ENCODE measurements at places on chromosomes 13 and 19.

DNA sequence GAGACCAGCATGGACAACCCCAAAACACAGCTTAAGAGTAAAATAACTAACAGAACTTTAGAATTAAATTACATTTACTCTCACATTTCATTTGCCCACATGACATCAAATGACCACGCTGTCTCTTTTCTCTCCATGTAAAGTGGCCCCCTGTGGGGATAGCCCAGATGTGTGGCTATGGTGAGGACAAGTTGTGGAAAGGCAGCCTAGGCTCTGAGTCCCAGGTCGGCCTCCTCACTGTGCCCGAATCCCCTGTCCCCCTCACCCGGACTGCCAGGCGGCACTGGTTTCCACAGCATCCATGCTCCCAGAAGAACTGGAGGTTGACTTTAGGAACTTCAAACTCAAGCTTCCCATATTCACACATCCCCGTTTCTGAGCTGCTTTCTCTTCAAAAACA is 111.8 kb upstream of the UQCRFS1 start:
- no peak overlapping the region for H3K4me3 ChIP-seq
- DNase-seq: no peak
- no peaks in the 10 kb centered on the region for H3K36me3 ChIP-seq
- H3K4me1 ChIP-seq: no peaks in the 10 kb centered on the region
- peaks cover 24% of the 10 kb centered on the region for H3K27me3 ChIP-seq
- H3K27ac ChIP-seq: no peak overlapping the region

DNA sequence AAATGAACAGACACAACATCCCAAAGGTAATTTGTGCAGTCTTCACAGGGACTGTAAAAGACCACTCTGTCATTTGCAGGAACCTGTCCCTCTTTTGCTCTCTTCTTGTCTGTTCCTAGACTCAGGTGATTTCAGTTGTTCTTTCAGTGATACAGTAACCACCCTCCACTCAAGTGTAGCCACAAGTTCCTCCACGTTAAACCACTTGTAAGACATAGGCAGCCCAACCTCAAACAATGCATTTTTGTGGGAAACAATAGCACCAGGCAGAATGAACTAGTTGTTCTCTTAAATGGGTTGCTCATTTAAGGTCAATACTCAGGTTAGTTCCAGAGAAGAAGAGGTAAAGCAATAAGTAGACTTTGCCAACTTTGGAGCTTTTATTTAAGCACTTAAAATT is 359.4 kb downstream of the MZT1 start:
- no peaks in the 10 kb centered on the region for H3K27me3 ChIP-seq
- no peaks in the 10 kb centered on the region for H3K4me1 ChIP-seq
- H3K4me3 ChIP-seq: no peak overlapping the region
- DNase-seq: no peak
- no peak overlapping the region for H3K27ac ChIP-seq

- H3K4me1 ChIP-seq: no peaks in the 10 kb centered on the region
- no peak overlapping the region for H3K27ac ChIP-seq
- no peaks in the 10 kb centered on the region for H3K27me3 ChIP-seq
- no peak overlapping the region for H3K4me3 ChIP-seq
- no peak for DNase-seq
- H3K36me3 ChIP-seq: no peaks in the 10 kb centered on the region
Measured at GRCh38 chr19:48683349-48683748, 10.5 kb upstream of the NTN5 start.

DNA sequence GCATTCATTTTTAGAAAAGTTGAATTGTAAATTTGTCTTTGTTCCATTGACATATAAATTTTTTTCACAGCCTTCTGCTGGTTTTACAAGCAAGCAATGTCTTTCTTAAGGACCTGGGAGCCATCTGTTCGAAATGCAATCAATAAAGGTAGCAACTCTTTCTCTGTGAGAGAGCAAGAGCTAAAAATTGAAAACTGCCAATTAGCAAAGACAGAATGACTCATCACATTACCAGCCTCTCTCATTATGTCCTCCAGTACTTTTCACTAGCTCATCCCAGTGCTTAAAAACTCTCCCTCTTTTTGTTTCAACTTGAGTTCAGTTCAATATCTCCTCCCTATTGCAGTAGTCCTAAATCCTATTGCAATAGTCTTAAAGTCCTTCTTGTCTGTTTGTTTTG is 760.7 kb upstream of the SLITRK6 start:
- H3K36me3 ChIP-seq: no peaks in the 10 kb centered on the region
- no peaks in the 10 kb centered on the region for H3K4me1 ChIP-seq
- no peak overlapping the region for H3K27ac ChIP-seq
- DNase-seq: no peak

DNA sequence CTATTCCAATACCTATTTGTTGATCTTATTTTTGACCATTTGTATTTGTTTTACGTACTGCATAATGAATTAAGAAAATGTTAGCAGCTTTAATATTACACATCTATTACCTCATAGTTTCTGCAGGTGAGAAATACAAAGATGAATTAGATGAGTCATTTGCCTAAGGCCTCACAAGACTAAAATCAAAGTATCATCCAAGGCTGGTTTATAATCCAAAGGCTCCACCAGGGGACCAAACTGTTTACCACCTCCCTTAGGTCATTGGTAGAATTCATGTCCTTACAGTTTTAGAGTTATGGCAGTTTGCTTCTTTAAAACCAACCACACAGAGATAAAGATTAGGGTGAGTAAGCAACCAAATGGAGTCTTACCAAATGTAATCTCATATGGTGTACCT is 848.1 kb downstream of the SLITRK6 start:
- no peak overlapping the region for H3K4me3 ChIP-seq
- H3K27me3 ChIP-seq: no peaks in the 10 kb centered on the region
- no peaks in the 10 kb centered on the region for H3K4me1 ChIP-seq
- no peaks in the 10 kb centered on the region for H3K36me3 ChIP-seq
- DNase-seq: no peak
- no peak overlapping the region for H3K27ac ChIP-seq

- H3K27me3 ChIP-seq: no peaks in the 10 kb centered on the region
- no peak overlapping the region for H3K4me3 ChIP-seq
- no peaks in the 10 kb centered on the region for H3K4me1 ChIP-seq
- no peak overlapping the region for H3K27ac ChIP-seq
- no peaks in the 10 kb centered on the region for H3K36me3 ChIP-seq
Measured at GRCh38 chr19:42030645-42031440, 36.8 kb upstream of the ATP1A3 start.

DNA sequence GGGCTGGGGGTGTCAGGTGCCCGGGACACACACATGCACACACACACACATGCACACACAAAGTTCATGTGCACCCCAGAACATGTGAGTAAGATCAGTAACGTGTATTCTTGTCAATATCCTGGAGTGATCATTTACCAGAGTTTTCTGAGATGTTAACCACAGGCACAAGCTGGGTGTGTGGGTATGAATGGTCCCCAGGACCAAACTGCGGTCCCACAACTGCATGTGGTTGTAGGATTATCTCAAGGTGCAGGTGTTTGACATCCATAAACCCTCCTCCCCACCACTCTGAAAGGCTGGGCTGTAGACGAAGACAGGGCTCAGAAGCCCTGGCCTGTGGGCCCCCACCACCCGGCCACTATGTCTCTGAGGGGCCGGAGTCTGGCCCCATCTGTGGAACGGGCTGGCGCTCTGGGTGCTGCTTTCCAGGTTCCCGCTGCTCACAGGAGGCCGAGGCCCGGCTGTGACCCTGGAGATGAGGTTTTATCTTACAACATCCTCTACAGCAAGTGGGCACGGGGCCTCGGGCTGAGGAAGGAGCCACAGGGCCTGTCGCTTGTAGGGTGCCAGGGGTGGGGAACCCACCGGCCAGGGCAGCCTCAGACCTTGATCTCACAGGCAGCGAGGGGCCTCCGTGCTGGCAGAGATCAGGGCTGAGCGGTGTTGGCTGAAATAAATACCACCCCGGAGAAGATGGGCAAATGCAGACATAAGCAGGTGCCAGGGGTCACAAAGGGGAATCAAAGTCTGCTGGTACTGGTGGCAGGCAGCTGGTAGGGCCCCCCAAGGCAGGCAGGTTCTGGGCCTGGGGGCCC is 4.3 kb downstream of the F2RL3 start:
- no peak overlapping the region for H3K4me3 ChIP-seq
- DNase-seq: no peak
- H3K4me1 ChIP-seq: no peaks in the 10 kb centered on the region
- no peaks in the 10 kb centered on the region for H3K27me3 ChIP-seq
- H3K27ac ChIP-seq: no peak overlapping the region
- H3K36me3 ChIP-seq: no peaks in the 10 kb centered on the region

- H3K4me3 ChIP-seq: no peak overlapping the region
- no peak for DNase-seq
- no peak overlapping the region for H3K27ac ChIP-seq
- no peaks in the 10 kb centered on the region for H3K27me3 ChIP-seq
- peaks cover 2% of the 10 kb centered on the region for H3K4me1 ChIP-seq
Measured at GRCh38 chr13:87656306-87656705, 14.9 kb upstream of the SLITRK5 start.

- H3K36me3 ChIP-seq: no peaks in the 10 kb centered on the region
- H3K27ac ChIP-seq: peak overlapping the region; percentile 90
- no peak overlapping the region for H3K4me3 ChIP-seq
- peaks cover 55% of the 10 kb centered on the region for H3K4me1 ChIP-seq
Measured at GRCh38 chr13:114101358-114102130, 30.9 kb downstream of the RASA3 start.

DNA sequence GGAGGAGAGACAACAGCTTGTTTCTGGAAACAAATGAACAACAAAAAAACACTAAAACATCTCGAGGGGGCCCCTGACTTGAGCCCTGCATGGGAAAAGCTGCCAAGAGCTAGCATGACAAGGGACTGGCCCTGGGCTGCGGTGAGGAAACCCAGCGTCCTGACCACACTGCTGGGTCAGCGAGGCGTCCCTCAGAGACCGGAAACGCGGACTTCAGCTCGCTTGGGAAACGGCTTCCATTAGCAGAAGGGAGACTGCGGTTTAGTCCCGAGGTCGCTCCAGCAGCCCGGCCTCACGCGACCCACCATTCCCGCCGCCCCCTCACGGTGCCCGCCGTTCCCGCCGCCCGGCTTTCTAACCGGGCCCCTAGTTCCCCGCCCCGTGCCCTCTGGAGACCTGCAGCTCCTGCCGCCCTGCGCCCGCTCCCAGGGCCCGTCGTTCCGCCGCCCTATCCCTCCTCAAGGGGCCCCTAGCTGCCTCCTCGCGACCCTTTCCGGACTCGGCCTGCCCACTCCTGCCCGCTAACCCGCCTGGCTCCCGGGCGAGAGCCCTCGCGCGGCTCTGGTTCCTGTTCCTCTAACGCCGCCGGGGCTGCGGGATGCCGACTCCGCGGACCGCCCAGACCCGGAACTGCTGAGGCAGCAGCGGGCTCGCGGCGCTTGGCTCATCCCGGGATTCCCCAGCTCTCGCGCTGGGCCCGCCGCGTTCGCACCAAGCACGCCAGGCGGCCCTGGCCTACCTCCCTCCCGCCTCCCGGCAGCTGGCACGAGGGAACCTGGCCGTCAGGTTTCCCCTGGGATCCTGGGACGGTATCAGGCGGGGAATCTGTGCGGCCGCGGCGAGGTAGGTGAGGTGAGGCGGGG is at the start of gene CCDC122:
TSS of gene CCDC122 (minus strand) at position 849 of the 863 bp plus-strand sequence. CDS start 10,364 bp downstream, outside the sequence.
- no peaks in the 10 kb centered on the region for H3K27me3 ChIP-seq
- H3K4me3 ChIP-seq: peak within 1 kb of the TSS; percentile 76
- DNase-seq: no peak
- H3K4me1 ChIP-seq: no peaks in the 10 kb centered on the region

DNA sequence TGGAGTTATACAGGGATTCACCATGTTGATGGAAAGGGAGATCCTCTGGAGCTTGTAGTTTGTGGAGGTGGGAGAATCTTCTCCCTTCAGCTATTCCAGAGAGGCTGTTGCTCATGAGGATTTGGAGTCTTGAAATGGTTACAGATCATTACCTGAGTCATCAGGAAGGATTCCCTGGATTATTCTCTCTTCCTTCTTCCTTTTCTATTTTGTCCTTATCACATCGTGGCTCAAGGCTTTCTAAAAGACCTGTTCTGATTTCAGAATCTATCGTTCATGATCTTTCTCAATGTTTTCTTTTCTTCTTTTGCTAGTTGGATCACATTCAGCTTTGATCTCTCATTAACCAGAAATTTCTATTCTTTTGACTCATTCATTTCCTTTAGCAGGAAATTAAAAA is 196.0 kb downstream of the KLF5 start:
- H3K4me1 ChIP-seq: no peaks in the 10 kb centered on the region
- H3K27me3 ChIP-seq: no peaks in the 10 kb centered on the region
- no peak for DNase-seq

DNA sequence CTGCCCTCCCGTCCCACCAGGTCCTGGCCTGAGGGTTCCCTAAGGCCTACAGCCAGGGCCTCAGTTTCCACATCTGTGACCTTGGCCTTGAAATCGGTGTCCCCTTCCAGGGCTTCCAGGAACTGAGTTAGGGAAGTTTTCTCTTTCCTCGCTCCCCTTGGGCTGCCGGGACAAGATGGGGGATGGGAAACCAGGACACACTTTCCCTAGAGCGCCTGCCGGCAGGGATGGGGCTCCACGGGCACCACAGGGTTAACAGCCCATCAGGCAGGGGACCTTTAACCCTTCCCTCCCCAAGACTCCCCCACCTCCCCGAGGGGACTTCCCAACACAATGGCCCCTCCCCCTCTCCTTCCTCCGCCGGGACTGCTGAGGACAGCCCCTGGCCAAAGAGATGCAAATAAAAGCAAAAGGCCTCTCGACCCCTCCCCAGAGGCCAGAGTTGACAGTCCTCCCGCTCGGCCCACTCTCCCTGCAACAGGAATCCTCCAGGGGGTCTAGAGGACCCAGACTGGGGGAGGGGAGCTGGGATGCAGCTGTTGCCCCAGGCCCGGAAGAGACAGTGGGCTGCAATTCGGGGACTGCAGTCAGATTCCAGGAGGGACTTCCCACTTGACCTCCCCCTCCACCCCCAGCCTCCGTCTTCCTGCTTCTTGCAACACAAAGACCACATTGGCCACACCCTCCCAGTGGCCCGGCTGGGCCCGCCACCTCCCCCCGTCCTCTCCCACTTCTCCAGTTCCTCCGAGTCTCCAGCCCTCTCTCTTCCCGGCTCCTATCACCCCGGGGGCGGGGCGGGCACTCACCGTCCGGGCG is 3.4 kb downstream of the BBC3 start:
- H3K4me3 ChIP-seq: peak overlapping the region; percentile 65
- peak overlapping the region; percentile 95 for H3K27ac ChIP-seq
- peaks cover 20% of the 10 kb centered on the region for H3K4me1 ChIP-seq
- H3K36me3 ChIP-seq: no peaks in the 10 kb centered on the region

DNA sequence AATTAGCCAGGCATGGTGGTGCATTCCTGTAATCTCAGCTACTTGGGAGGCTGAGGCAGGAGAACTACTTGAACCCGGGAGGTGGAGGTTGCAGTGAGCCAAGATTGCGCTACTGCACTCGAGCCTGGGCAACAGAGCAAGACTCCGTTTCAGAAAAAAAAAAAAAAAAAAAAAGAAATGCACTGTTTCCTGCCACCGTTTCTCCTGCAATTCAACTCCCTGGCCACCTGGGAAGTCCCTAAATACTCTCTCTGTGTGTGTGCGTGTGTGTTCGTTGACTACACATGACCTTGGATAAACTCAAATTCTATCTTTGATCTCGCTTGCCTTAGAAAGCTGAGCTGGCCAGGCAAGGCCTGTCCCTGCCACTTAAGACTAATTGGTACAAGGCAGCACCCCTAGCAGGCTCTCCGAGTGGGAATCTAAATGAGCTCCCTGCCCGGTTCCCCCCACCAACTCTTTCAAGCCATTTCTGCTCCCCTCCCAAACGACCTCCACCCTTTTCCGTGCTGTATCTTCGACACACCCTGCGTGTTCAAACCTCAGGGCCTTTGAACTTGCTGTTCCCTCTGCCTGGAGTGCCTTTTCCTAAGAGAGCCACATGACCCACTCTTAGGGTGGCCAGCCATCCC is 5.2 kb upstream of the BCAT2 start:
- H3K27ac ChIP-seq: no peak overlapping the region
- no peaks in the 10 kb centered on the region for H3K36me3 ChIP-seq
- no peaks in the 10 kb centered on the region for H3K4me1 ChIP-seq

- peaks cover 7% of the 10 kb centered on the region for H3K36me3 ChIP-seq
- H3K27ac ChIP-seq: peak within 1 kb of the TSS; percentile 83
- DNase-seq: no peak
- peak within 1 kb of the TSS; percentile 64 for H3K4me3 ChIP-seq
- peaks cover 15% of the 10 kb centered on the region for H3K4me1 ChIP-seq
- no peaks in the 10 kb centered on the region for H3K27me3 ChIP-seq
Measured at GRCh38 chr19:1941146-1942077, at the start of gene CSNK1G2. TSS of gene CSNK1G2 (plus strand) at chr19:1941172. CDS start at chr19:1969773, 28,601 bp downstream.
